GM12864 (cell line): ENCODE measurements at places on chromosomes 3 and 15.
A peak's percentile ranks its signal among the peaks of the same experiment; 100 is the strongest.

- DNase-seq = no peak
These were observed at the start of gene TTC23 for GRCh38 chr15:99249270-99249841. Gene TTC23, minus strand, starts transcription at chr15:99249581. Its CDS starts 20,869 bp downstream, at chr15:99228712.

DNA sequence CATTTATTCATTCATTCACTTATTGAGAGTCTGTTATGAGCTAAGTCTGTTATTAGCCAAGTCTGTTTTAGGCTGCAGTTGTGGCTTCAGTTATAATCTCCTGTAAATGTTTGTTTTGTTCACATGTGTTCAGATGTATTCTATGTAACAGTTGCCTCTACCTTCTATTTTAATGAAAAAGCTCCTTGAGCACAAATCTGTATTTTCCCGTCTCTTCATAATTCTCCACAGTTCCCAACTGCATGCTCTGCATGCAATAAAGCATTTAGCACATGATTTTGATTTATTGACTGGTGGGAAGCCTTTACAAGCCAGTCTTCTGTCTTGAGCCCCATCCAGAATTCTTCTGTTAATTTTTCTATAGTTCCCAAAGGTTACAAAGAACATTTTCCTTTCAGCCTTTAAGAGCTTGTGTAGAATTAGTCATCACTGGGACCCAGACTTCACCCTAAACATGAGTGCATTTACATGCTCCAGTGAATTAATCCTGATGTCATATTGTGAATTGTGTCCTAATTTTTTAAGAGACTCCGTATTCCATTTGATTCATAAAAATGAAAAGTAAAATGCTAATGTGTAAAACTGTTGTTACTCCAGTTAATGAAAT is 122.3 kb upstream of the NR2E3 start:
- no peak for DNase-seq

DNA sequence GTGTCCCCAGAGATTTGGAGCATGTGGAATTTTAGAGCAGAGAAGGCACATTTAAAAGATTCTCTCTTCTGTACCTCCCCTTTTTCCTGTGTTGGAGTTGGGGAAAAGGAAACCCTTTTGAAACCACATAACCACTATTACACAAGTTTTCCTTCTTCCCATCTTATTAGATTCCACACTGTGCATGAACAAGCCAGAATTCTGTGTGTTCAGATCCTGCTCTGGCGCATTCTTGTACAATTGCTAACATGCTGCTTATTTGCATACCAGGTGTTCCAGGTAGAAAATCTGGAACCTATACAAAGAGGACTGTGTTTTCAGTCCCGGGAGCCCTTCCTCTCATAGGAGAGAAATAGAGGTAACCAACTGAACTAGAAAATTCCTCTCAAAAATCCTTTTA is 2.6 kb upstream of the CIB2 start:
- DNase-seq = no peak

GRCh38 chr3:160851629-160852210 is 95.7 kb downstream of the PPM1L start:
- DNase-seq = no peak

- no peak for DNase-seq
These were observed 771.2 kb upstream of the ARRDC4 start for GRCh38 chr15:97189162-97189780.

DNA sequence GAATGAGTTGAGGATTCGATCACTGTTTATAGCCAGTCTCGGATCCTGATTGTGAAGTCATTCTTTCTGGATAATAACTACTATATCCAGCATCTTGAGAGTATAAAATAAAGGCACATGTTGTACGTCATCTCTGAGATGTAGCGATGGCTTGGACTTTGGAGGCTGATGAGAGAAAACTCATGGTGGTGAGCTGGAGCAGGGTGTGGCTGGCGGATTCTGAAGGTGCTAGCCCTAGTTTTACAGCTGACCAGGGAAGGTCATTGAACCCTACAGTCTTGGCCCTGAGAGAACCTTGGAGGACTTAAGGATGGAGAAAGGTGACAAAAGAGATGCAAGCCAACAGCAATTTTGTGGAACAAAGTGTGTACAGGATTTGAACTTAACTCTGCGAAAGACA is 153.8 kb downstream of the IGF1R start:
- DNase-seq = no peak

- DNase-seq = no peak
These were observed 1350.3 kb downstream of the ROBO2 start for GRCh38 chr3:78390221-78390620.

- no peak for DNase-seq
These were observed 111.0 kb upstream of the MYO5C start for GRCh38 chr15:52406601-52407000.

GRCh38 chr15:78712797-78713515 is 71.9 kb upstream of the CHRNB4 start:
- no peak for DNase-seq

DNA sequence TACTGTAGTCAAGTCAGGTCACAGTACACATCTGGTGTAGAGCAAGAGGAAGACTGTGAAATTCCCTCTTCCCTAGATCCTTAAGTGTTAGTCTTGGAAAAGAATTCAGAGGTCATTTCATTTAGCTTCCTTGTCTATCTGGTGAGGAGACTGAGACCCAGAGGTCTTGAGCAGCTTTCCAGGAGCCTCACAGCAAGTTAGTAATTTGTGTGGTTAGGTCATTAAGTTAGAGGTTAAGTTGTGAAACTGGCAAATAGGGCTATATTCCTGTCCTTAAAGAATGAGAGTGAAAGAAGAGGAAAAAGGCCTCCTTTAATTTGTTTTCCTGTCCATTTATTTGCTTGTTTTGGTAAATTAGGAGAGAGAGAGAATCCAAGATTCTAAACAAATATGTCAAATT is 9.0 kb downstream of the PODXL2 start:
- DNase-seq = no peak

DNA sequence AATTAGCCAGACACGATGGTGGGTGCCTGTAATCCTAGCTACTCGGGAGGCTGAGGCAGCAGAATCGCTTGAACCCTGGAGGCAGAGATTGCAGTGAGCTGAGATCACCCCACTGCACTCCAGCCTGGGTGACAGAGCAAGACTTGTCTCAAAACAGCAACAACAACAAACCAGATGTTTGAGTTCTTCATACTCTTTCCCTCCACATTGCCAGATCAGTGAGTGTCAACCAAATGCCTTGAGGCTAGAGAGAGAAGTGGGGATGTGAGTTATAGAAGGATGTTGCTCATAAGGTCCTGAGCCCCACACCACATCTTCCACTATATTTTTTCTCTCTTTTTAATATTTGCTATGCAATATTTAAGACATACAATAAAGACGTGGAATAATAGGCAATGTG is 19.8 kb downstream of the MAPKBP1 start:
- DNase-seq = no peak

DNA sequence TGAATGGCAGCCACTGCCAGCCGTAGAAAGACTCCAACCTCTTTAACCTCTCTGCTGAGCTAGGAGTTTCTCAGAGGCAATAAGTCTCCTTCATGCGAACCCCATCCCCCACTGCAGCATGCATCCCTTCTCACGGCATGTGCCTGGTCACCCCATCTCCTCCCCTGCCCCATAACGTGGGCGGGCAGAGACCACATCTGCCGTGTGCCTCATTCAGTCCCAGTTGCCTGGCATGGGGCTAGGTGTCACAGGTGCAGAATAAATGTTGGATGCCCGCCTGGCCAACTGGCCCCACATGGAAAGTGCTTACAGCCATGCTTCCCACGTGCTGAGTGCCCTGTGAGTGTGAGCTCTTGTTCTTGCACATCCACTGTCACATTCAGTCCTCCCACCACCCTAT is 43.5 kb upstream of the NTRK3 start:
- no peak for DNase-seq

- DNase-seq = no peak
These were observed 242.4 kb downstream of the OPA1 start for GRCh38 chr3:193835414-193835813.

- DNase-seq = no peak
These were observed 36.4 kb upstream of the BNC1 start for GRCh38 chr15:83320844-83321243.

DNA sequence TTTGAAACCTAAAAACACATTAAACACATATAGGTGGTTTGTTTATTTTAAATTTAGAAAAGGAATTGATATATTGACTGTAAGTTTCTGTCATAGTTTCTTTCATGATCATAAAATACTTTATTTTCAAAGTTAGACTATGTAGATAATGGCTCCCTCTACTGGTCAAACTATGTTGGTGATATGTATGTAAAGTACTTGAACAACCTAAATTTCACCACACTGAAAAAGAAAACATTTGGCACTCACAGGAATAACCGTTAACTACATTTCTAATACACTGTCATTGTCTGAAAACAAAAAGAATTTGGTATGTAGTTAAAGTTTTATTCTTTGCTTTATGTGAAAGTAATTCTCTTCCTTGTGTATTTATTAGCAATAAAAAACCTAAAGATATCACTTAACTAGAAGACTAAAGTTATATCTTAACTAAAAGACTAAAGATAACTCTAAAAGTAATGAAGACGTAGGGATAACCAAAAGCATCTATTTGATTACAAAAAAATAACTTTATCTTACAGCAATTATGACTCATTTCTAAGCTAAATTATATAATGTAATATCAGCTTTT is 427.5 kb downstream of the VGLL3 start:
- DNase-seq = peak; percentile 10

- DNase-seq = no peak
These were observed 3.6 kb downstream of the CTNNB1 start for GRCh38 chr3:41202834-41203345.

DNA sequence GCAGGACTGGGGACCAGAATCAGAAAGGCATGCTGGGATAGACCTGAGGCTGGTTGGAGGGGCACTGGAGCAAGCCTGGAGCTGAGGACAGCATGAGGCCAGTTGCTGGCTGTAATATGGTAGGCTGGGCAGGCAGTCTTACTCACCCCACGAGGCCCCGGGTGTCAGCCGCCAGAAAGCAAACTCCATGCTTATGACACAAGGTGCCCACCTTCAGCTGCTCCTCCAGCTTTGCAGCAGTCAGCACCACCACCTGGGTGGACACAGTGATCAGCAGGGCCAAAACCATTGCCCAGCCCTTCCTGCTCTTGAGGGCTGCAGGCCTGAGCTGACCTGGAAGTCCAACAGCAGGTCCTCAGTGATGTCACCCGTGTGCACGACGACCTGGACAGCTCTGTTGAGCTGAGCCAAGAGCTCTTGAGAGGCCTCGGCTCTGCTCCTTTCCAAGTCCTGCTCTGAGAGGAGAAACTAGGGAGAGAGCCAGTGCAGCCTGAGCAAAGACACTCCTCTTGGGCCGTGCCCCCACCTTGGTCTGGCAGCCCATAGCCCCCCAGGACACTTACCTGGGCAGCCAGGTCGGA is 747 bp downstream of the UBA7 start:
- DNase-seq = no peak

DNA sequence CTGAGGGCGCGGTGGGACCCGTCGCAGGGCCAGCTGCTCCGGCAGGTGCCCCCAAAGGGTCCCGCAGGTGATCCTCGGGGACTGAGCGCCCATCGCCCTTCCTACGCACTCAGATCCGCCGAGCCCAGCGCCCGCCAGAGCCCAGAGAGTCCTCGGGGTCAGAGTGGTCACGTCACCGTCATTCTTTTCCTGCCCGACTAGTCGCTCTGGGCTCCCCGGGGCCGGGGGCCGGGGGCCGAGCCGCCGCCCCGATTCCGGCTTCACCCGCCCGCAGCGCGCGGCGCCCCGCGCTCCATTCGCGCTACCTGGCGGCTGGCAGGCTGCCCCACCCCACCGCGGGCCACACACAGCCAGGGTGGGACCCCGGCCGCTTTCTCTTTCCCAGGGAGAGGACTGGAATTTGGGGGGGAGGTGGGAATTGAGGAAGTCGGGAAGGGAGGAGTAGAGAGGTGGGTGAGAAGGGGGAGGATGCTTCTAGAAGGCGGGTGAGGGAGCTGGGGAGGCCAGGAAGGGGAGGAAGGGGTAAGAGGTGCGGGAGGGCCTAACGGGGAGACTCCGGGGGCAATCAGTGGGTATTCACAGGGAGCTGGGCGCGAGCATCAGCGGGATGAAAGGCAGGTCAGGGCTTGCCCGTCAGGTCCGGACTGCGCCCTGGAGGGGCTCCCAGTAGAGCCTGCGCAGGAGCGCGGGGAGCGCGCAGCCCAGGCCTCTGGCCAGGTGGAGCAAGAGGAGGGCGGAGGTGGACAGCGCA is 36.1 kb upstream of the EPHB3 start:
- DNase-seq = no peak

GRCh38 chr3:159149633-159150032 is 347.8 kb downstream of the MFSD1 start:
- DNase-seq = no peak

DNA sequence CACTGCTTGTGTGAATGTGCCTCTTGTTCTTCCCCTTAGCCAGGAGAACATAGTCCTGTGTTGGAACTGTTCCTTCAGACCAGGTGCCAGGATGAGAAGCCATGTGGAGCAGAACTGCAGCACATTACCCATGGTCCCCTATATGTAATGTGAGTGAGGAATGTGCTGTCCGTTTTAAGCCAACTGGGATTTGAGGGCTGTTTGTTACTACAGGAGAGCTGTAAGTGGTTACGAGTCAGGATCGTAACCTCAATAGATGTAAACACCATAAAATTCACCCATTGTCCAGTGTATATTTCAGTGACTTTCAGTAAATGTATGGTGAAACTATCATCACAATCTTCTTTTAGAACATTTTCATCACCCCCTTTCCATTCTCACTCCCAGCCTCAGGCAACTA is 10.1 kb upstream of the SCAP start:
- DNase-seq = no peak

DNA sequence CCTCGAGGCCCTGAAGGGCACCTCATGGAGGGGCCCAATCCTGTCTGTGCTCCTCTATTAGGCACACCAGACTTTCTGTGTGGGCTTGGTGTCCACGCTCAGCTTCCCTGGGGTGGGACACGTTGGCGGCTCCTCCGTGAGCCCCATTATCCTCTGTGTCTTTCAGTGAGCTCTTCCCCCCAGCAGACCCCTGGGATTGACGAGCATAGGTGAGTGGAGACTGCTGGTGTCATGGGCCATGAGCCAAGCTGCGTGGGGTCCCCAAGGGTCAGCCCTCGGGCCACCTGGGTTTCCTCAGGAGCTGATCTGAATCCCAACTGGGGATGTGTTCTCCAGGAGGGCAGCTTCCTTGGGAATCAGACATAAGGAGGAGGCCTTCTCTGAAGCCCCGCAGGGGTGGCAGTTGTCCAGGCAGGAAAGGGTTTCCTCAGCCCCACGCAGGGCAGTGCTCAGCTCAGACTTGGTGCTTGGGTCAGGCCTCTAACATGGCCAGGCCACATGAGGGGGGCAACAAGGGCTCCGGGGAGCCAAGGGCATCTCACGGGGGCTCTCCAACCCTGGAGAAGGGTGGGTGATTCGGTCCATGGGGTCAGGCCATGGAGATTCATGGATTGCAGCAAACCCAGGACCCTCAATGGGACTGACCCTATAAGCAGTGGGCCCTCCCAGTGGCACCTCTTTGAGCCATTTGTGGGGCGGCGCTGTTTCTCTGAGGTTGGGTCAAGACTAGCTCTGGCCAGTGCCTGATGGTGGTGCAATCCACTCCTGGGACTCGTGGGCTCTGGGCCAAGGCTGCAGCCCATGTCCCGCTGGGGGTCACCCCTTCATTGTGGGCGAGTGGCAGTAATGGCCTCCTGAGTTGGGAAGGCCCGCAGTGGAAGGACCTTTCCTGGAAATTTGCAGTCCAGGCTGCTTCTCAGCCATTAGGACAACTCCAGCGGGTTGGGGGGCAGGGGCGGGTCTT is 222.5 kb downstream of the SNRPN start:
- DNase-seq = no peak

GRCh38 chr15:99729920-99730319 is 3.3 kb downstream of the LYSMD4 start:
- DNase-seq = no peak

GRCh38 chr3:142586803-142587406 is 8.4 kb upstream of the ATR start:
- DNase-seq = no peak
